Stimulated activated CD4-positive, alpha-beta T cell treated with anti-CD3 and anti-CD28 coated beads, Interleukin-4, amount 100 ng/mL, for 4 hours (primary cell): ENCODE measurements at places on chromosomes 5 and 9.

DNA sequence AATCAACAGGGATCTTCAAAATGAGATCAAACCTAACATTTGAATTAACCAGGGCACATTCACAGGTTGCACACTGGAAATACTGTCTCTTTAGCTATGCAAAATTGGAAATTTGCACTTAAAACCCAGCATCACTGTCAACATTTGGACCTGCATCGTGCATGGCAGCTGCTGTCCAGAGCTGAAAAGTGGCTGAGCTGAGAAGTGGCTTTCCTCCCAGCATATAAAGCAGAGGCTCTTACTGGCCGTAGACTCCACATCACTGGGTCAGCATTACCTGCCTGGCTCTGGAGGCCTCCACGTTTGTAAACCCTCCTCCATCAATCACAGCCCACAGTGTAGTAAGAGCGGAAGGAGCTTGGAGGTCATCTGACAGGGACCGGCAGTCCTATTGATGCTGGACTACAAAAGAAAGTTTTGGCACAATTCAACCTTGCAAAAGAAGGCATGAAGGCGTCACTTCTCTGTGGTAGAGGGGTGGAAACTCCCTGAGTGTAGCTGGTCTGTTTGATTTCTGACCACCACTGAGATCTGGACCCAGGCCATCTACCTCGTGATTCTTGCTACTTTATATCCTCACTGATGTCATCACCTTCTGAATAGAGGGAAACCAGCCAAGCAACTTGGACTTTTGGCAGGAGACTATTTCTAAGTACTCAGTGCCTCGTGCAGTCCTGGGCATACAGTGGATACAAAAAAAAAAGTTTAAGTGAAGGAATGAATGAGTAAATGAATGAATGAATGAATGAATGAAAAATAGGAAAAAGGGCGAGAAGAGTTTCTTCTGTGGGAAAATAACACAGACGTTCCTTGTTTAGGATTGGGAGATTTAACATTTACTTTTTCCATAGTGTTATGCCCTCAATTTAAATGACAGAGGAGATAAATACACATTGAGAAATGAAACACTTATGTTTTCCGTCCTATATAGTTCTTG, 14.8 kb downstream of the RASEF start:
- DNase-seq: no peak

GRCh38 chr9:136400038-136400834, at the start of gene SNAPC4:
Gene SNAPC4 (minus strand): TSS chr9:136400170. CDS start chr9:136398428, 1,742 bp downstream.
- peak; percentile 90 for DNase-seq

DNA sequence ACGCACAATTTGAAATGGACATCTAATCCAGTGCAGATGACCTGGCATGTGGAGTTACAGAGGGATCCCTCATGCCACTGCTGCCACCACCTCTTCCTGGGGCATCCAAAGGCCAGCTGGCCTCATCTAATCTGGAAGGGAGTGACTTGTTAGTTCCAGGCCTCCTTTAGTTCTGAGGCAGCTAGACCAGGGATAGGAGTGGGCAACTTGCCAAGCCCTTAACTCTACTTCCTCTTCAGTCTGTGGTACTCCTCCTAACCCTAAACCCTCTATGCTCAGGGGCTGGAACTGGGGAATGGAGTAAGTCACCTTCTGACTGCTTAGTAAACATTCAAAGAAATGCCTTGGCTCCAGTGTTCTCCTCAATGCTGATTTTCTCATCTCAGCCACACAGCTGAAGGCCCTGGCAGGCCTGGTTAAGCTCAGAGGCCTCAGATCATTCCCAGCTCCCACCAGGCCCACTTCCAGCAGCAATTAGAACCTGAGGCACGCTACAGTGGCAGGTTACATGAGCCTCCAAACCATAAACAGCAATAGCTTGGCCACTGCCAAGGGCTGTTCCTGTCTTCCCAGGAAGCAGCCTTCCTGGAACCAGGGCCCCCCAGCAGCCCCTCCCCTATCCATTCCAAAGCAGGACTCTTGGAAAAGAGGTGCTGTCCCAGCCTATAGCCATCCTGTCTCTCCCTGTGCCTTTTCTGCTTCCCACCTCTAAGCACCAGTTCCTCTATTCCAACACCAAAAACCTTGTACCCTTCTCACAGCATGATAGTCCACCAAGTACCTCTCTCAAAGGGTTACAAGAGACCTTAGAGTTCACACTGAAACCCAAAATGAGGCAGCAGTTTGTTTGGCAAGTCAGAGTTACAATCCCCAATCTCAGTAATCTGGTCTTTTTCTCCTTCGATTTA, 2.0 kb downstream of the EIF4EBP3 start:
- DNase-seq: no peak

- DNase-seq: no peak
Measured at GRCh38 chr9:74117731-74118130, 379.4 kb upstream of the RORB start.

DNA sequence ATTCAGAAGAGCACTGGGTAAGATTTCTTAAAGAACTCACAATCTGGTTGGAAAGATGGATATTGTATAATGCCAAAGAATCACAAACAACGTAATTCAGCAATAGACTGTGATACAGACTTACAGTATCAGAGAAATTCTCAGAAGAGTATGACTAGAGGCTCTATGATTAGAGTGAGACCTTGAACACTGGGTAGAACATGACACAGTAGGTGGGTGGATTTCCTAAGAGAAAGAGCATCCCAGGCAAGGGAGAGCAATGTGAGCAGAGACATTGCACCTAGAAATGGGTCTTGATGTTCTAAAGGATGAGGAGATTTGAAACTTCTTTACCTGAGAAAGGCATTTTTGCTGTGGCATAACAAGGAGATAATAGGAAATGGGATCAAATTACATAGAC, 27.3 kb upstream of the CAST start:
- no peak for DNase-seq

DNA sequence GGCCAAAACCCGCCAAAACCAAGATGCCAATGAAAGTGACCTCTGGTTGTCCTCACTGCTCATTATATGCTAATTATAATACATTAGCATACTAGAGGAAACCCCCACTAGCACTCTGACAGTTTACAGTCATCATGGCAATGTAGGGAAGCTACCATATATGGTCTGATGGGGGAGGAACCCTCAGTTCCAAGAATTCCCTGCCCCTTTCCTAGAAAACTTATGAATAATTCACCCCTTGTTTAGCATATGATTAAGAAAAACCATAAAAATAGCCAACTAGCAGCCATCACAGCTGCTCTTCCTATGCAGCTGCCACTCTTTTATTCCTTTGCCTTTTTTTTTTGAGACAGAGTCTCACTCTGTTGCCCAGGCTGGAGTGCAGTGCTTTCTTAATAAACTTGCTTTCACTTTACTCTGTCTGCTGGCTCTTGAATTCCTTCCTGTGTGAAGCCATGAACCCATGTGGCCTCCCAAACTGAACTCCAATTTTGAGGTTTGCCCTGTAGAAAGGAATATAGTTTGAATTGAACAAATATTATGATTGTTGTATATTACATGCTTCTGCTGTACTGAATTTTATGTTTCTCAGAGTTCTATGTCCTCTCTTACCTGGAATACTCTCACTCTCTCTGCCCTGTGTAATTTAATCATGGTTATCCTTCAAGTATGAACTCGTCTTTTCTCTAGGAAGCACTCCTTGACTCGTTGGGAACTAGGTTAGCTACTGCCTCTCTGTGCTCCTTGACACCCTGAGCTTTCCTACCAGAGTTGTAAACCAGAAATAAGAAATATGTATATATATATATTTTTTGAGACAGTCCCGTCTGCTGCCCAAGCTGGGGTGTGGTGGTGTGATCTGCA, 59.8 kb downstream of the KIAA1958 start:
- DNase-seq: no peak
